Bone marrow (tissue), 2 donors: ENCODE measurements at places on chromosomes 2 and 18.
A peak's percentile ranks its signal among the peaks of the same experiment; 100 is the strongest.

- no peak for DNase-seq
Measured at GRCh38 chr2:18475884-18476283, 84.6 kb downstream of the RDH14 start.

- no peak for DNase-seq
Measured at GRCh38 chr2:128813352-128814034, 494.8 kb upstream of the HS6ST1 start.

DNA sequence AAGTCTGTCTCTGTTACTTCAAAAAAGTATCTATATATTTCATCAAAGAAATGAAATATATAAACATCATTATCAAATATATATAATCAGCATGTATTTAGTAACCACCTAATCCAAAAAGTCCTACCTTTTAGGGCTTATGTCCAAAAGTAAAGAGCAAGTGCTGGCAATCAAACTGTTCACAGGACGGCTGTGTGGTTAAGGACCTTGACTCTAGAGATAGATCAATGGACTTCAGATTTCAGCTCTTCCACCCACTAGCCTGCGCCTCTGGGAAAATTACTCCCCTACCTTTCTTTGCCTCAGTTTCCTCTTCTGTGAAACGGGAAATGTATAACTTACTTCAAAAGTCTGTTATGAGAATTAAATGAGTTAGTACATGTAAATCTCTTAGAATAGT lies 29.4 kb downstream of the SATB2 start:
- no peak for DNase-seq

DNA sequence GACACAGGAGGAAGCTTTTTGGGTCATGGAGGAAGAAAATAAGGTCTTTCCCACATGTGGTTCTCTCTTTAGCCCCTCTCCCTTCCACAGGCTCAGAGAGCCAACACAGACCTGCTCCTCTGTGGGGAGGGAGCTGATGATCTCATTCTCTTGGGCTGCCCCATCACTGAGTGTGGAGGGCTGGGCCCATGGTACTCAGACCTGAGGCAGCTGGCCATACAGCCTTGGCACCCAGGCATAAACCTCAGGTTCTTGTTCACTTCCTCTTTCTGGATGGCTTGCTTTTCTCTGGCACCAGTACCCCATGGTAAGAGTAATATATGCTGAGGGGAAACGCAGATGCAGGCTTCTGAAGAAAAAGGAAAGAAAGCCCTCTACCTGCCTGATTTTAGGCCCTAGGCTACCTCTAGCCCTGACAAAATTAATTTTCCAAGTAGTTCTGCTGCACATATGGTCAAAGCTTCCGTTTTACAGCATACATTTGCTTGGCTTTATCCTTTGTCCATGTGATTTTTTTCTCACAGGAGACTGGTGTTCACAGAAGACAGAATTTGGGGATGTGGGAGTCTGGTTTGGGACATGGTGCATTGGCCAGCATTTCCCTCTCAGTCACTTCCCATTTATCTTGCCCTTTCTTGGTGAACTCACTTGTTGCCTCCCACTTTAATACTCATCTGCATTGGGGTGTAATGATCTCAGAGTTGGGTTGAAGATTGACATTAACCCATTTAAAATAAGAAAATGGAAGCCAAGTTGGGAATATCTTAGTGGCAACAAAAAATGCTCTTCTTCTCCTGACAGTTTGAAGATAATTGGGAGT lies 11.1 kb downstream of the DHRS9 start:
- no peak for DNase-seq

- DNase-seq = no peak
Measured at GRCh38 chr2:124911560-124911959, 886.5 kb downstream of the CNTNAP5 start.

GRCh38 chr18:44846450-44846849 lies 165.8 kb downstream of the SETBP1 start:
- no peak for DNase-seq

DNA sequence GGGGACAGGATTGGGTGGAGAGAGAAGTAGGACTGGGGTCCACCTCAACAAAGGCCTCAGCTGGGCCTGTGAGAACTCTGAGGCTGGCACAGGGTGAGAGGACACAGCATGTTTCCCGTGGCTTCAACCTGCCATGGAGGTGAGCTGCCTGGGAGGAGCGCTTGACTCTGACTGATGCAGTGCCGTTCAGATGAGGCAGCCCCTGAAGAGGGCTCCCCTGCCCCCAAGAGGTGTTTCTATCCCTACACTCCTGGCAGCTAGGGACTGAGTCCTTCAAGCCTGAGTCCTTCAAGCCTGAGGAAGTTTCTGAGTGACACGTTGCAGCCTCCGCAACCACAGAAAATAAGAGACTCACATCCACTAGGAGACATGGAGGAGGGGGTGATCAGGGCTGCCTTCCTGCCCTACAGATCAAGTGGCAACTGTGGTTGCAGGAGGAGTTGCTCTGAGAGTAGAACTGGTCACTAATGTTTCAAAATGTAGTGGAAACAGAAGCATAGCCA lies 49.6 kb upstream of the TMEM177 start:
- no peak for DNase-seq

DNA sequence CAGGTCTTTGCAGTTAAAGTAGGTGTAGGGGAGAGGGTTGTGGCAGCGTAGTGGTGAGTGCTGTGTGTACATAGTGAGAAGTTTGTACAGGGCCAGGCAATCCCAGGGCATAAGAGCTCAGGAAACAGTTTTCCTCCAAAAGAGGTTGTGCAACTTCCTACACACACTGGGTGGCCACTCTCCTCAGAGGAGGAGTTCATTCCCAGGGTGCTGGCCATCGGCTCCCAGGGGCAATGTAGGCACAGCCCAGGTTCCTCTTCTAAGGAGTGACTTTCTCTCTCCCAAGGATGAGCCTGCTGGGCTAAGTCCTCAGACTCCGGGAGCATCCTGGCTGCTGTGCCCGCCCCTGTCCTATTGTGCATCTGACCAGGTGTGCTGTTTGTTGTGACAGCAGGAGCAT lies 3.0 kb downstream of the ACOXL start:
- no peak for DNase-seq

DNA sequence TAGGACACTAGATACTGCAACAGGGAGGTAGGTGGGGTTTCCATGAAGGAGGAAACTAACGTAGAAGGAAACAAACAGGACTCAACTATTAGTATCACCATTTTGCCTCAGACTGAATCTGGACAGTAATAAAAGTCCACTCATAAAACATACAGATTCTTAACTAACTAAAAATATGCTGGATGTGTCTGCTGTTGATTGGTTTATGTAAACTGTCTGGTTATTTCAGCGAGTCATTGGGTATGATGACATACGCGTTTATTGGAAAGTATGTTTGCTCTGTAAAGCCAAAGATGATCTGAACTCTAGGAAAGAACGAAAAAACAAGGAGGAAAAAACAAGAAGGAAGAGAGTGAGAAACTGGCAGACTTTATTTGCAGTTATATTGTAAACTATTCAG lies 1816.1 kb upstream of the LRRTM1 start:
- no peak for DNase-seq

DNA sequence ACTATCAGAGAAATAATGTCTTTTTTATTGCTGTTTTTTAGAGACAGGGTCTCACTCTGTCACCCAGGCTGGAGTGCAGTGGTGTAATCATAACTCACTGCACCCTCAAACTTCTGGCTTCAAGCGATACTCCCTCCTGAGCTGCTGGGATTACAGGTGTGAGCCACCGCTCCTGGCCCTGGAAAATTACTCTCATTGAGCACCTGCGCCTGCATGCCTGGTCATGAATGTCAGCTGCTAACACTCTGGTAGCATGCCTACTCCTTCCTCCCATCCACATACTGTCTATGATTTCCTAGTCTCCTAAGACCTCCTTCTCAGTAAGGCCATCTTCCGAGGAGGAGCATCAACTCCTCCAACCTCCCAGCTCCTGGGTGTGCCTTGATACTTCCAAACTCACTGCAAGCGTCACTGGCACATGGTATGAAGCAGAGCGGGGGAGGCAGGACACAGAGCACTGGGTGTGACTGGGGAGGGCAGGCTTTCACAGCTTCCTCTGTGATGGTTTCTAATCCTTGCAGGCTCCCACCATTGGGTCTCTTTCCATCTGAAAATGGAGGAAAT lies 1.6 kb upstream of the MAP2 start:
- no peak for DNase-seq

DNA sequence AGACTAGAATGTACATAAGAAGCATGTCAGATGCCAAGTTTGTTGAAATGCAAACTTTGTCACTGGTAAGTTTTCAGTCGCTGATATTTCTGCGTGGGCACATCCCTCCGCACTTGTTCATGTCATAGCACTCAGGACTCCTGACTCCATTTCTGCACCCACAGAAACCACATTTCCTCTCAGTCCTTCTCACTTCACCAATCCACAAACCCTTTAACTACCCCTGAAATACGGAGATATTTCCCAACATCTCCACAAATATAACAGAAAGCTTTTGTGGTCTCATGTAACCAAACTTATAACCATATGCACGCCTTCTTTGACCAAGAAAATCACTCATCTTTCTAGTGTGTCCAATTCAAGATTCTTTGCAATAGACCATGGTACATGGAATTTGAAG lies 276.9 kb upstream of the ERBB4 start:
- DNase-seq = no peak

- no peak for DNase-seq
Measured at GRCh38 chr2:69149631-69150215, 136.7 kb downstream of the ANTXR1 start.

- DNase-seq = no peak
Measured at GRCh38 chr2:109736177-109736827, 57.8 kb upstream of the RGPD5 start.

- no peak for DNase-seq
Measured at GRCh38 chr2:239507576-239508258, 106.9 kb upstream of the HDAC4 start.

- no peak for DNase-seq
Measured at GRCh38 chr2:22194218-22194617, 1070.5 kb downstream of the TDRD15 start.

DNA sequence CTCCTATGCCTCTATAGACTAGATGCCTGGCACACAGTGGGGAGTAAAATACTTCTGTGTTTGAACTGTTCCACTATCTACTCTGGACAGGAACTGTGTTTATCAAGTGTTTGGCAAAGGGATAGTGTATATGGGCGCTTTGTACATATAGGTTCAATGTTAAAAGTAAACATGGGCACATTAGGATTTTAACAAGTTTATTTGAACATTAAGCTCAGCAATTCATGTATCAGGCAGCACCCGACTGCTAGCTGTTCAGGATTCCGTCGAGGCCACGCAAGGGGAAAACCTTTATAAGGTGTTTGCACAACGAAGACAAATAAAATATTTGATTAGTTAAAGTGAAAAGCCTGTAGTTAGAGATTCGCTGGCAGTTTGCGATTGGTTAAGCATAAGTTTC lies 43.4 kb upstream of the ROCK2 start:
- DNase-seq = no peak

- no peak for DNase-seq
Measured at GRCh38 chr2:40113997-40114396, 334.9 kb upstream of the THUMPD2 start.

GRCh38 chr2:45778720-45779171 lies 127.3 kb downstream of the PRKCE start:
- peak; percentile 20 for DNase-seq

- DNase-seq = peak; percentile 34
Measured at GRCh38 chr18:26549263-26550094, 1.1 kb upstream of the KCTD1 start.

DNA sequence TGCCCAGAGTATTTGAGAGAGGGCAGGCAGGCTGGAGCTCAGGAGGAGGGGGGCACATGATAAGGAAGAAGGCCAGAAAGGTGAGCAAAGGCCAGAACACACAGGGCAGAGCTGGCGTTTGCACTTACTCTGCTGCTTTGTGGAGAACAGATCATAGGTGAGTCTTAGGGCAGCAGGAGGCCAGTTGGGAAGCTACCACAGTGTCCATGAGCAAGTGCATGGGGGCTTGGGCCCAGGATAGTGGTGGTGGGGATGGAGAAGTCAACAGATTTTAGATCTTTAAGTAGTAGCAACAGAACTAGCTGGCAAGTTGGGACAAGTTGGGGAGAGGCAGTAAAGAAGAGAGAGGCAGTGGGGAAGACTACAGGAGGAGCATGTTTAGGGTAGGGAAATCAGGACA lies 168.0 kb downstream of the ANTXR1 start:
- no peak for DNase-seq
